ENCODE measurements at places on chromosomes 4 and X. TPM values are rescaled to one million over a fixed set of nuclear protein-coding genes. Genes with fewer than 3 reads are reported as not detected.
A peak's percentile ranks its signal among the peaks of the same experiment; 100 is the strongest.

Gene PDGFRA
- polyA plus RNA-seq: 92.0 TPM

Gene MAGEA11
- polyA plus RNA-seq: not detected

Gene AFF2
- 1.6 TPM for polyA plus RNA-seq

Gene PAGE2
- 0.15 TPM for polyA plus RNA-seq

Gene OR13H1
- polyA plus RNA-seq: not detected

Gene NIPAL1
- 30.7 TPM for polyA plus RNA-seq

Gene PCDH19
- polyA plus RNA-seq: 1.5 TPM

Gene CXCR3
- 1.3 TPM for polyA plus RNA-seq

Gene FDCSP
- polyA plus RNA-seq: 0.18 TPM

Gene ARR3
- polyA plus RNA-seq: 0.43 TPM

Gene ASIC5
- 4.0 TPM for polyA plus RNA-seq

Gene FNIP2
- 28.1 TPM for polyA plus RNA-seq

Gene EPHA5
- polyA plus RNA-seq: 0.72 TPM

GRCh38 chrX:9182041-9182440, 148.1 kb upstream of the FAM9B start:
- H3K4me1 ChIP-seq: no peaks in the 10 kb centered on the region
- H3K36me3 ChIP-seq: no peaks in the 10 kb centered on the region
- H3K4me3 ChIP-seq: no peak overlapping the region
- no peak for DNase-seq
- no peak overlapping the region for H3K27ac ChIP-seq

DNA sequence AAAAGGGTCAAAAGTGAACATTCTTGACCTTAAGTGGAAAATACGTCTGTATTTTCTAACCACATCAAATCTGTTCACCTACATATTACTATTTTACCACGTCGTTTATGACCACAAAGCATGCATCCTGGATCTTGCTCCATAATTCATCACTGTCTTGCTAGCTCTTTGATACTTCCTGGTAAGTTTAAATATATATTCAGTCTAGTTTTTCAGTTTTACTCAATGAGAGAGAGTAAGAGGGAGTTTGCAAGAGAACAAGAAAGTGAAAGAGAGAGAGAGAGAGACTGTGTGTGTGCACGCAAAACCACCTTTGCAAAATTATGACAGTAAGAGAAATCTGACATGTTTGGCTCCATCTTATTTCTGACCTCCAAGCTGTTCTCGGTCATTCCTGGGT, 173.7 kb upstream of the GALNTL6 start:
- no peak for DNase-seq
- no peak overlapping the region for H3K4me3 ChIP-seq
- no peaks in the 10 kb centered on the region for H3K27me3 ChIP-seq
- no peaks in the 10 kb centered on the region for H3K4me1 ChIP-seq
- no peaks in the 10 kb centered on the region for H3K36me3 ChIP-seq

GRCh38 chr4:102627831-102628523, 126.8 kb downstream of the NFKB1 start:
- no peaks in the 10 kb centered on the region for H3K27me3 ChIP-seq
- peaks cover 4% of the 10 kb centered on the region for H3K36me3 ChIP-seq
- H3K4me1 ChIP-seq: peaks cover 16% of the 10 kb centered on the region
- no peak for DNase-seq
- no peak overlapping the region for H3K27ac ChIP-seq

DNA sequence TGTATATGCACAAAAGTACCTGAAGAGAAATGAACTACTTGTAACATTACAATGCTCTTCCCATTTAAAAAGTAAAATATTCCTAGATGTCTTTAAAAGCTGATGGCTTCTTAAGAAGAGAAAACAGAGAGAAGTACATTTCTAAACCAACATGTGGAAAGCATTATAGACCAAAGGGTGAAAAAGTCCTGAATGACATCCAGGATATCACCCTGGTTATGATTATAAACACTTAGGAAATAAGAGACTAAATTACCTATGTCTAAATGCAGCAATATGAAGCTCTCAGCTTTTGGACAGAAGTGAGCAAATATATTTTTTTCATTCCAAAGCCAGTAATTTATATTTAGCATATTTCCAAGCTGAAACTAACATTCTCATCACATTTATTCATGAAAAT, 21.7 kb upstream of the EGFL6 start:
- no peak overlapping the region for H3K4me3 ChIP-seq
- H3K36me3 ChIP-seq: no peaks in the 10 kb centered on the region
- DNase-seq: no peak

DNA sequence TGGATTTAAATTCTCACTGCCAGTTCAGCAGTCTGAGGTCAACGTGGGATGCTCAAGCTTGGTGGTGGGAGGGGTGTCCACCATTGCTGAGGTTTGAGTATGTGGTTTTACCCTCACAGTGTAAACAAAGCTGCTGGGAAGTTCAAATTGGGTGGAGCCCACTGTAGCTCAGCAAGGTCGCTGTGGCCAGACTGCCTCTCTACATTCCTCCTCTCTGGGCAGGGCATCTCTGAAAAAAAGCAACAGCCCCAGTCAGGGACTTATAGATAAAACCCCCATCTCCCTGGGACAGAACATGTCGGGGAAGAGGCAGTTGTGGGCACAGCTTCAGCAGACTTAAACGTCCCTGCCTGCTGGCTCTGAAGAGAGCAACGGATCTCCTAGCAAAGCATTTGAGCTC, 14.9 kb upstream of the RRAGB start:
- no peak for DNase-seq
- no peaks in the 10 kb centered on the region for H3K4me1 ChIP-seq
- no peak overlapping the region for H3K27ac ChIP-seq
- no peak overlapping the region for H3K4me3 ChIP-seq
- H3K27me3 ChIP-seq: no peaks in the 10 kb centered on the region

DNA sequence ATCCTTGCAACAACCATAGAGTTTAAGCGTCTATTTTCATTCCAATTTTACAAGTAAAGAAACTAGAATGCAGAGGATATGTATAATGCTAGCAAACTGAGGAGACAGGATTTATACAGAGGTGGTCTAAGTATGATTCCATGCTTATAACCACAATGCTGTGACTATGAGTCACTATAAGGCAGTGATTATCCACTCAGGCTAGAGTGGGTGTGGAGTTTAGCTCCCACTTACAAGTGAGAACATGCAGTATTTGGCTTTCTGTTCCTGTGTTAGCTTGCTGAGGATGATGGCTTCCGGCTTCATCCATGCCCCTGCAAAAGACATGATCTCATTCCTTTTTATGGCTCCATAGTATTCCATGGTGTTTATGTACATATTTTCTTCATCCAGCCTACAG, 41.6 kb upstream of the EDA2R start:
- H3K27me3 ChIP-seq: no peaks in the 10 kb centered on the region
- H3K4me1 ChIP-seq: no peaks in the 10 kb centered on the region
- H3K4me3 ChIP-seq: no peak overlapping the region
- no peak for DNase-seq

GRCh38 chrX:568311-568710, 62.3 kb upstream of the SHOX start:
- no peak for DNase-seq
- no peaks in the 10 kb centered on the region for H3K4me1 ChIP-seq

DNA sequence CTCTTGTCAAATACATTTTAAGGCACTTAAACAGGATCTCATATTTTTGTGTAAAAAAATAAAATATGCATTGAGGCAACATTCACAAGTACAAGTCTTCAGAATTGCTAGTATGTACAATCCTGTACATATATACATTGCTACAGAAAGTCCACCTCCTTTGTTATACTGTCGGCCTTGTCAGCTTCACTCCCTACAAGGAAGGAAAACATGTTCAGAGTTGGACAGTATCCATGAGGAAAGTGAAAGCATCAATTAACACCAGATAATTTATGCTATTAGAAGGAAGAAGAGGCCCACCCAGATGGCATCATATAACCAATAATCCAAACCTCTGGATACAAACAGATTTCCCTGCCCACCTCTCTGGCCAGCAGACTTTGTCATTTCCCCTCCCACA, 42.0 kb downstream of the REELD1 start:
- H3K27me3 ChIP-seq: no peaks in the 10 kb centered on the region
- H3K4me3 ChIP-seq: no peak overlapping the region
- peaks cover 2% of the 10 kb centered on the region for H3K36me3 ChIP-seq
- H3K27ac ChIP-seq: no peak overlapping the region
- peaks cover 4% of the 10 kb centered on the region for H3K4me1 ChIP-seq
- no peak for DNase-seq

GRCh38 chr4:165418073-165418472, 39.3 kb downstream of the CPE start:
- no peak overlapping the region for H3K4me3 ChIP-seq
- no peak overlapping the region for H3K27ac ChIP-seq

- no peak for DNase-seq
- H3K4me1 ChIP-seq: no peaks in the 10 kb centered on the region
- no peaks in the 10 kb centered on the region for H3K36me3 ChIP-seq
- no peak overlapping the region for H3K4me3 ChIP-seq
- H3K27ac ChIP-seq: no peak overlapping the region
Measured at GRCh38 chrX:150258463-150259430, 104.4 kb upstream of the MAMLD1 start.

GRCh38 chrX:26918631-26919030, 544.5 kb downstream of the PPP4R3C start:
- no peaks in the 10 kb centered on the region for H3K4me1 ChIP-seq
- no peaks in the 10 kb centered on the region for H3K36me3 ChIP-seq
- no peaks in the 10 kb centered on the region for H3K27me3 ChIP-seq
- H3K27ac ChIP-seq: no peak overlapping the region

- peaks cover 47% of the 10 kb centered on the region for H3K27me3 ChIP-seq
- H3K4me1 ChIP-seq: peaks cover 16% of the 10 kb centered on the region
- DNase-seq: peak; percentile 64
Measured at GRCh38 chr4:125313497-125313896, 1.3 kb upstream of the FAT4 start.

GRCh38 chr4:159010563-159011260, 92.2 kb upstream of the RAPGEF2 start:
- H3K4me1 ChIP-seq: no peaks in the 10 kb centered on the region
- no peak overlapping the region for H3K27ac ChIP-seq
- H3K36me3 ChIP-seq: no peaks in the 10 kb centered on the region
- no peak for DNase-seq
- no peak overlapping the region for H3K4me3 ChIP-seq

DNA sequence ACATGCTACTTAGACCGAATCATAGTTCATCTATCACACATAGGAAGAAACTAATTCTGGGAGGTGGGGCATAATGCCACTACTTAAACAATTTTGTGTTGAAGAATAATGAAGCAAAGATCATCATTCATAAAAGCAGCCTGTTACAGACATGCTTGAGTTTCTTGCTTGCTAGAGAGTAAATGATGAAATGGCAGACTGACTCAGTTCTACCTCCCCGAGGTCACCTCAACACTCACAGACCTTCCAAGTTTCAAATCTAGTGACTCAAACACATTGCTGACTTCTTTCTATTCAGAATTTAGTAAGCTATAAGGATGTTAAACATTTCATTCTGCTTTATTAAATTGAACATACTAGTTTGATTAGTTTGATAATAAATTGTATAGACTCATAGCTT, 636.5 kb upstream of the FRG1 start:
- DNase-seq: no peak
- no peak overlapping the region for H3K4me3 ChIP-seq
- no peaks in the 10 kb centered on the region for H3K27me3 ChIP-seq
- no peaks in the 10 kb centered on the region for H3K36me3 ChIP-seq

- DNase-seq: no peak
- no peaks in the 10 kb centered on the region for H3K4me1 ChIP-seq
- no peaks in the 10 kb centered on the region for H3K27me3 ChIP-seq
- no peak overlapping the region for H3K4me3 ChIP-seq
Measured at GRCh38 chr4:168648929-168649328, 152.1 kb downstream of the PALLD start.

- no peak overlapping the region for H3K4me3 ChIP-seq
- H3K4me1 ChIP-seq: no peaks in the 10 kb centered on the region
- no peak for DNase-seq
- no peaks in the 10 kb centered on the region for H3K36me3 ChIP-seq
- no peak overlapping the region for H3K27ac ChIP-seq
- H3K27me3 ChIP-seq: no peaks in the 10 kb centered on the region
Measured at GRCh38 chr4:24594887-24595286, 10.5 kb upstream of the DHX15 start.

DNA sequence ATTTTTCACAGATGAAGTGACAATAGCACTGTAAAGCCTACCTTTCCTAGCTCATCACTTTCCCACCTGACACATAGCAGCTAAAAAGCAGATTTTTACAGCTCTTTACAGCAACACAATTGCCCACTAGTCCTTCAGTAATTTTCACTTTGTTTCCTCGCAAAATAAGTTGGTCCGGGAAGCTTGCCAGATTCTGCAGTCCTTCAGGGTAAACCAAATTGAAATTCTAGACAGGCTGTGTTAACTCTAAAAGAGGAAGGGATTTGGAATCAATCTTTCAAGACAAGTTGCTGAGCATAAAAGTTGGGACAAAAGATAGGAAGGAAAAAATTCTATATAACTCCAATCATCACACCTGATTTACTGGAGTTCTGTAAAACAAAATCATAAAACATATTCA, 8.7 kb downstream of the C1QTNF7 start:
- H3K4me1 ChIP-seq: no peaks in the 10 kb centered on the region
- no peaks in the 10 kb centered on the region for H3K36me3 ChIP-seq
- H3K27ac ChIP-seq: no peak overlapping the region
- H3K27me3 ChIP-seq: no peaks in the 10 kb centered on the region
- DNase-seq: no peak

- H3K4me3 ChIP-seq: no peak overlapping the region
- DNase-seq: no peak
- H3K4me1 ChIP-seq: peaks cover 18% of the 10 kb centered on the region
- H3K36me3 ChIP-seq: no peaks in the 10 kb centered on the region
Measured at GRCh38 chrX:19761554-19762295, 125.7 kb downstream of the SH3KBP1 start.

- H3K36me3 ChIP-seq: no peaks in the 10 kb centered on the region
- no peak overlapping the region for H3K27ac ChIP-seq
- no peaks in the 10 kb centered on the region for H3K27me3 ChIP-seq
- no peak for DNase-seq
Measured at GRCh38 chr4:180542445-180543100, 1700.6 kb upstream of the TENM3 start.

GRCh38 chr4:141078871-141079270, 54.4 kb downstream of the RNF150 start:
- no peaks in the 10 kb centered on the region for H3K4me1 ChIP-seq
- DNase-seq: no peak
- H3K27ac ChIP-seq: no peak overlapping the region
- H3K36me3 ChIP-seq: no peaks in the 10 kb centered on the region

DNA sequence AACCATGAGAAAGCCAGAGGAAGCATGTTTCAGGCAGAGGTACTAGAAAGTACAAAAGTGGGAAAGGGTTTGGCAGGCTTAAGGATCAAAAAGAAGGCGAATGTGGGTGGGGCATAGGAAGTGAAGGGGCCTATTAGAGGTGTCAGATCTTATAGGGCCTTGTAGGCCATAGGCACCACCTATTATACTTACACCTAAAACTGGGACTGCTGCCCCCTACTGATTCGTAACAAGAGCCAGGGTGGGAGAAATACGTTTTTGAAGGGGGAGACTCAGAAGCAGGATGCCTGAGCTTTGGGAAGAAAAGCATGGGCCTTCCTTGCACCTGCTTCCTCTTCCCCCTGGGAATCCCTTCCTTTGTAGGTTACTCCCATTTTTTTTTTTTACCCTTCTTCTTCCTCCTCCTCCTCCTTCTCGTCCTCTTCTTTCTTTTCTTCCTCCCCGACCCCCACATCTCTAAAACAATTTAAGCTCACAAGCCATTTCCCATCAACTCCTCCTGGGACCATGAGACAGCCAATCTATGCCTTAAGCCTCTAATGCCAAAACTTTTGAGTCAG, 40.7 kb upstream of the GPC3 start:
- DNase-seq: no peak
- no peaks in the 10 kb centered on the region for H3K27me3 ChIP-seq
- H3K36me3 ChIP-seq: no peaks in the 10 kb centered on the region
- H3K27ac ChIP-seq: peak overlapping the region; percentile 48
- H3K4me3 ChIP-seq: peak overlapping the region; percentile 23
- H3K4me1 ChIP-seq: peaks cover 20% of the 10 kb centered on the region

Data from large intestine (tissue), 12 donors.